Foreskin melanocyte (primary cell): ENCODE measurements at places on chromosomes 2 and 18.
A peak's percentile ranks its signal among the peaks of the same experiment; 100 is the strongest.

DNA sequence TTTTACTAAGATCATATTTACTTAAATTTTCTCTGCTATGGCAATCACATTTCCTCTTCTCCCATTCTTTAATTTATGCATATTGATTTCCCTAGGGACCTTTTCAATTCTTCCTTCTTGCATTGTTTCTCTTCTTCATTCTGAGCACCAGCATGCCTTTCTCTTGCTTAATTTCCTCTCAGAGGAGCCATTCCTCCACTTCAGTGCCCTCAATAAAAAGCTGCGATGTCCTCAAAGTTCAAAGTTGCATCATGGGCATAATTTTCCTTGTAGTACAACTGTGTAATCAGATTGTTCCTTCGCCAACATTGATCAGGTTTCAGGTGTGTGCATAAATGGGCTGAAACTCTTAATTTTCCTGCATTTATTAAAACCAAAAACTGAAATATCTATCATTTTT is 21.8 kb upstream of the CD226 start:
- no peak for DNase-seq

GRCh38 chr2:160614391-160614790 is 120.8 kb upstream of the RBMS1 start:
- DNase-seq: no peak

- DNase-seq: no peak
These were observed 103.3 kb downstream of the METTL4 start for GRCh38 chr18:2468051-2468450.

- DNase-seq: no peak
These were observed 1.4 kb upstream of the SP140L start for GRCh38 chr2:230325316-230326243.

DNA sequence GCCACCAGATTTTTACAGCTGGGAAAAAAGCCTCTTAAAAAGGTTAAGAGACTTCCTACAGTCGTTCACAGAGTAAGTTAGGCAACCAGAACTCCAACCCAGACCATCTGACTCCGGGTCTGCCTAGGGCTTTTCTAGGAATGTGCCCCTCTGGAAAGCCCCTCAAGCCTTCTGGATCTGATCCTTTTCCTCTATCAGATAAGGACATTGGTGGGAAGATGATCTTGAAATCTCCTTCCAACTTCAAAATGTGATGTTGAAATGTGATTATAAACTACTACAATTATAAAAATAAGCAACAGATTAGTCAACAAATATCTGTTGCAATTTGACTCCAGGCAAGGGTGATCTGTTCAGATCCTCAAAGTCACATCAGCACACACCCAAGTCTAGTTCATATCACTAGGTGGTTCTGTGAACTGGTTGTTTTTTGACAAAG is 270.4 kb downstream of the ARHGAP15 start:
- DNase-seq: no peak

DNA sequence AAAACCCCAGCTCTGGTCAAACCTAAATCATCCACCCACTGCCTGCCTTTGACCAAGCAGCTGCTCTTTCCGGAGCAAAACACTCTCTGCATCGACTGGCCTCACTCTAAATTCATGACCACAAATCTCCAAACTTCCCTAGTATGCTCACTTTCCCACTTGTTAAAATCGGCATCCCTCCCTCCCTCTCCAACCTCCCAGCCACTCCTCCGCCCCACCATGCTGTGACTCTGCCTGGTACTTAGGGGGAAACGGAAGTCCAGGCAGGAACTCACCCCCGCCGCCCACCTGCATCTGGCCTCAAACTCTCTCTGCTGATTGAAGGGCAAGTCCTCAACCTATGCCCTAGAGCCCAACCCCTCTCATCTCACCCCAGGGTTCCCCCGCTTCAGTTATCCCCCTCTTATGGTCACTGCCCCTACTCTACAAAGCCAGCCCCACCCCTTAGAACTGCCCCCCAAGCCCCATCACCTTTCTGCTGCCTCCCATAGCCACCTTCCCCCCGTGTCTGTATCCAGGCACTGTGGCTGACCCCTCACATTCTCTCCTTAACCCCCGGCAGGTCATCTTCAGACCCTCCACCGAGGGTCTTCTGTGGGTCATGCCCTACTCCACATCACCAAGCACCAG is 3.8 kb upstream of the ADRA2B start:
- no peak for DNase-seq

- DNase-seq: no peak
These were observed 370.2 kb downstream of the NRXN1 start for GRCh38 chr2:50661682-50662081.

DNA sequence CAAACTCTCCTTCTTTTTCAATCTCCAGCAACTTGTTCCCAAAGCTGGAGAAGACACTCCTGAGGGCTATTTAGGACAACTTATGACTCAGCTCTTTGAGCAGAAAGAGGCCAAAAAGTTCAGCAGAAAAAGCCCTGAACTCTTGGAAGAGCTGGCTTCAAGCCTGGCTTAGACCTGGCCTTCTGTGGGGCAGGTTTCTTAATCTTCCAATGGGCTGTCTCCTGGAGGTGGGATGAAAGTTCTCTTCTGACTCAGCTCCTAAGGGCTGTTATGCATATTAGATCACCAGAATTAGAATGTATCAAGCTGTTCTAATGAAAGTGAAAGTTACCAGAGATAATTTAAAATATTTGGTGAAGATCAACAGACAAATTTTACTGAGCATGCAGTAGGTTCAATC is 129.4 kb downstream of the RAD51AP2 start:
- no peak for DNase-seq

- no peak for DNase-seq
These were observed 52.4 kb downstream of the PMS1 start for GRCh38 chr2:189836644-189837043.

GRCh38 chr2:189157939-189158338 is 21.6 kb downstream of the COL5A2 start:
- no peak for DNase-seq

DNA sequence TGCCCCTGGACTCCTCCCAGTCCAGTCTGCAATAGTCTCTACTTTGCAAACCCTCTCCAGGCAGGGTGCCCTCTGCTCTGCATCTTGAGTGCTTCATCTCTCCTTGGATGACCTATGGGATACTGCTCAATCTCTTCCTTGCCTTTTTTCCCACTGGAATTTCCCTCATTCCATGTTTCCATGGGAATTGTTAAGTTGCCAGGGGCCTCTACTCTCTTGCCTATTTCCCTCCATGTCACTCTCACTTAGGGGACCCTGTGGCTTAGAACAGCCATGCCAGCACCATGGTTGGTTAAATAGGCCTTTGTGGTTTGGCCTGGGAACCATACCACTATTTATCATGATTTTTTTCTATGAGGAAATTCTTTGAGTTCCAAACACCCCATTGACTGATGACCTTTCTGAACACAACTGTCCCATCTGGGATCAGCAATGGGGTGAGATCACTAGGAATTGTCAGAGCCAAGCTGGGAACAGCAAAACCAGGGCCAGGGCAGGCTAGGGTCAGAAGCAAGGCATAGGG is 91.4 kb upstream of the RBMS1 start:
- DNase-seq: no peak

GRCh38 chr2:34723683-34724082 is 1124.6 kb upstream of the FAM98A start:
- DNase-seq: no peak

- no peak for DNase-seq
These were observed 84.3 kb downstream of the RPRM start for GRCh38 chr2:153394247-153394646.

GRCh38 chr18:12307701-12308385 is at the start of gene TUBB6:
Gene TUBB6 (plus strand): TSS chr18:12308241. CDS start chr18:12308293, 52 bp downstream.
- peak; percentile 48 for DNase-seq

DNA sequence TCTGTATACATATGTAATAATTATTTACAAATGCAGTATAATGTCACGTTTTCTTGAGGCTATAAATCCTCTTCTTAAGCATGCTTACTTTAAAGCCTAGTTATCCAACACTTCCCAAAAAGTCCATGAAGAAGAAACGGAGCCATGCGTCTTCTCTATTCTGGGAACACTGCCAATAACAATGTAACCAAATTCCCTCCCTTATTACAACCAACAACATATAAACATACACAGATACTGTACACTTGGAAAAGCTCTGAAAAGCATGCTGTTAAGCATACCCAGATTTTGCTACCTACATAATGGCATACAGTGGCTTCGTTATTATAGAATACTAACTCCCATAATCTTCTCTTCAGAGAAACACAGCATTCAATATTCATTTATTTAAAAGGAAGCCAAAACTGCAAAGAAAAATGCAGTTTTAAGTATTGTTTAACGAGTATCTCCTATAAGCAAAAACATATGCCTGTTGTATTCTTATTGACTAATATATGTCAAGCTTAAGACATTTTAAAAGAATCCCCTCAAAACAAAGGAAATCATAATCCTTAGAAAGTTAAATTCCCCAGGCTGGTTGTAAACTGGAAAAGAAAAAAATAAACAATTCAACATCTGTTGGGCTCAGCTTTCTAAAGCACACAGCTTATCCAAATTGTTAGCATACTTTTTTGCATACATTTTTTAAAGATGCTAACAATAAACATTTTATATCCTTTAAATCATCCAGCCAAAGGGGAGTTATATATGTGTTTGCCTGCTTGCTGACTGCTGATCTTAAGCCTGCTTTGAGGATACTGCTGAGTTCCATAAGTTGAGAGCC is 83.4 kb downstream of the SLC25A12 start:
- no peak for DNase-seq

- DNase-seq: no peak
These were observed 1.1 kb downstream of the PREB start for GRCh38 chr2:27133195-27133875.

- DNase-seq: peak; percentile 79
These were observed 36.8 kb downstream of the STON1 start for GRCh38 chr2:48566592-48567310.

GRCh38 chr18:78903436-78904178 is 76.0 kb upstream of the SALL3 start:
- DNase-seq: no peak

DNA sequence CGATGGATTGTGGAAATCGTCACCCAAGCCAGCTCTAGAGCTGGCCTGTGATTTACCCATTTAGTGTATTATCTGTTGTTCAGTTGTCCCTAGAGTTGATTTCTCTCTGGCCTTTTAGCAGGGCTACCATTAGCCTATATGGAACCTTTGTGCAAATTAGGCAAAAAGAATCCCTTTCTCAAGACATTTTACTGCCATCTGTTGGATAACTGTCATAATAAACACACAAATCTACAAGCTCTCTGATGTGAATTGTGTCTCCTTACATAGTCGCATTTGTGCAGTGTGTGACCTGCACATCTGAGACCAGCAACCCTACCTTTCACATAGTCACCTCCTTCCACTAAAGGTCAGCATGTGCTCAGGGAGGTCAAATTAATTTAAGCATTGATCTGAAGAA is 34.0 kb downstream of the LOXHD1 start:
- DNase-seq: no peak

DNA sequence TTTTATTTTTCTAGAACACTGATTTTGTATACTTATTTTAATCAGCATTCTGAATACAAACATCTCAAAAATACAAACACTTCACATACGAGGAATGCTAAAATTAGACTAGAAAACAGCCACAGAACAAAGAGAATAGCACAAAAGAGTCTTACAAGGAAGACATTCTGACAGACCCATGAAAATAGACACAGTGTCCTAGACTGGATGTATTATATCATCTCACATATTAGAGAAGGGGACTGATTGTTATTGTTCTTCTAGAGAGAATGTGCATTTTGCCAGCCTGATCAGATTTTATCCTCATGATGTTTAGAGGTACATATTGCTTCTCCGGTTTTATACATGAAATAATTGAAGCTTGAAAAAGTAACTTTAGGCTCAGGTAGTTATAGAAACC is 357.9 kb downstream of the DPP10 start:
- no peak for DNase-seq

DNA sequence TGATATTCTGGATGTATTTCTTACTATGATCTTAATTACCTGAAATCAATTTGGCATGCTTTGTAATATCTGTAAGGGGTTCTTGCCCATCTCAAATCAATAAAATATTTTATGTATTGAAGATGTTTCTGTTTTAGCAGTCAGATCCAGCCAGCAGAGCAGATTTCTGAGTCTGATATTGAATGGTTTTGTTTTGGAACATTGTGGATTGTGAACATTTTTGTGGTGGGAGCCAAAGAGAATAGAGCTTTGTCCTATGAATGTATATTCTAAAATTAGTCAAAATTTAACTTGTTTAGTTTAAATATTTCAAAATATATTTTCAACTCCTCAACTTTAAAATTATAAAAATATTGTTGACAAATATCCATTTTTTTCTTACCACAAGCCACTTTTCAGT is 197.0 kb downstream of the UBE2E3 start:
- peak; percentile 29 for DNase-seq

GRCh38 chr2:85549826-85550225 is 10.9 kb downstream of the MAT2A start:
- no peak for DNase-seq

DNA sequence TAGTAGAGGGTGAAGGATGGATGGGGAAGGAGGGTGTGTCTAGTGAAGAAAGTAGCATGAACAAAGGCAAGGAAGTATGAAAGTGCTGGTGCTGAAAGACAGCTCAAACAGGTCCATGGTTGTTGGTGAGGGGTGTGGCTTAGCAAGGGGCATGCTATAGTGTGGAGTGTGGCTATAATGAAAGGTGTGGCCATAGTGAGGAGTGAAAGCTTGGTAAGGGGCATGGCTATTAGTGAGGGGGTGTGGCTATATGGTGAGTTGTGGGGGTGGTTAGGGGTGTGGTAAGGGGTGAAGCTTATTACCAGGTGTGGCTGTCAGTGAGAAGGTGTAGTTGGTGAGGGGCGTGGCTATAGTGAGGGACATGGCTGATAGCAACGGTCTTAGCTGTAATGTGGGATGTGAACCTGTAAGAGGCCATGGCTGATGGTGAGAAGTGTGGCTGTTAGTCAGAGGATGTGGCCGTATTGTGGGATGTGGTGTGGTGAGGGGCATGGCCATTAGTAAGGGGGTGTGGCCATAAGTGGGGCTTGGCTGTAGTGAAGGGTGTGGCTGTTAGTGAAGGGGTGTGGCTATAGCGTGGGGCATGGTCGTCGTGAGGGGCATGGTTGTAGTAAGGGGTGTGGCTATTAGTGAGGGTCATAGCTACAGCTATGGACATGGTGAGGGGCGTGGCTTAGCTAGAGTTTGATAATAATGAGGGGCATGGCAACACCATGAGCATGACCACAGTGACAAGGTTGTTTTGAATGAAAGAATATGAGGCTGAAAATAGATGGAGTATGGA is 549.6 kb downstream of the FBXO15 start:
- DNase-seq: no peak

DNA sequence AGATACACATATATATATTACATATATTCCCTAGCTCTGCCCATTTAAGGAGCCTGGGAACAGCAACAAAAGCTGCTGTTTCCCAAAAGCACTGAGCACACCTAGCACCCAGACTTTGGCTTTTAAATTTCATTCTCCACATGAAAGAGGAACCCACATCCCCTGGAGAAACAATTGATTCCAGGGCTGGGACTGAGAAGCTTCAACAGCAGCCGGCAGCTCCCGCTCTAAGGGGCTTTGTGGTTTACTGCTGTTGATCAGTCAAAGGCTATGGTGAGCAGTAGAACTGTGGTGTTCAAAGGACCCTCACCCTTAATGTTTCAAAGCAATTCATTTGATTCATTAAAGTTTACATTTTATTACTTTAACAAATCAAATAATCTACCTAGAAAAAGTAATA is 83.3 kb upstream of the SLC66A3 start:
- no peak for DNase-seq
